ENCODE measurements at places on chromosomes 2 and 18.

DNA sequence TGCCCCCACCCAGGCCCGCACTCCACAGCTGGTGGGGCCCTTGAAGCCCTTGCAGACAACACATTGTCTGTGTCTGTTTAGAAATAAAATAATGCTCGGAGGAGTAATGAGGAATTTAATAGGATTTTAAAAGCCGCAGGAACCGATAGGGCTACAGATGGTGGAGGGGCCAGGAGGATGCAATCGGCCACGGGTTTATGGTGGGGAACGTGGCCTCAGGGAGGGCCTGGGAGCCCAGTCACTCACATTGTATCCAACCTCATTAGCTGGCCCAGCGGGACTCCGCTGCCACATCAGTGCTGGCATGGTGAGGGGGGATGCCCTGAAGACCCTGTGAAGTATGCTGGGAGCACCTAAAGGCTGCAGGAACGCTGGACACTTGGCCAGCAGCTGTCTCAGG, 252.0 kb downstream of the CELF4 start:
- no peak for DNase-seq

DNA sequence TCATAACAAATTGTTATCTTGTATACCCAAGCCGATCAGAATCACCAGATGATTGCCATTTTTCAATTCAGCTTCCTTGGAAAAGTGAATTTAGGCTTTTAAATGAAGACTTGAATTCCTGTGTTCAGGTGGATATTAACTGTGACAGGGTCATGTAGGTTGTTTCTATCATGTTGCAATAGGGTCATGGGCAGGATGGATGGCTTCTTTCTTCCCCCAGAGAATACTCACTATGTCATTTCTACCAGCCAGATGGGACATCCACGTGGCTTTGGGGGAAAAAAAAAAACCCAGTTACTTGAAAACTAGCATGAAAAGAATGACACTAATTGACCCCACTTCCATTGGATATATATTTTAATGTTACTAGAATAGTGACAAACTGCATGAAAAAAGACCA, 14.6 kb upstream of the DSG2 start:
- DNase-seq = no peak

DNA sequence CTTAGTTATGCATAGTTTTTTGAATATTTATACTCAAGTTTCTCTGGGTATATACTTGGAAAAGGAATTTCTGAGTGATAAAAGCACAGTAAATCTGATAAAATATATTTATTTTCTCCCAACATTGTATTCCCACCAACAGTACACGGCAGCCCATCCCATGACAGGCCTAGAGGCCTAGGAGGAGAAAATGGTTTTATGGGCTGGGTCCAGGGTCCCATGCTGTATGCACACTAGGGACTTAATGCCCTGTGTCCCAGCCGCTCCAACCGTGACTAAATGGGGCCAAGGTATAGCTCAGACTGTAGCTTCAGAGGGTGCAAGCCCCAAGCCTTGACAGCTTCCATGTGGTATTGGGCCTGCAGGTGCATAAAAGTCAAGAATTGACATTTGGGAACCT, 1007.7 kb downstream of the DSC3 start:
- DNase-seq = no peak

DNA sequence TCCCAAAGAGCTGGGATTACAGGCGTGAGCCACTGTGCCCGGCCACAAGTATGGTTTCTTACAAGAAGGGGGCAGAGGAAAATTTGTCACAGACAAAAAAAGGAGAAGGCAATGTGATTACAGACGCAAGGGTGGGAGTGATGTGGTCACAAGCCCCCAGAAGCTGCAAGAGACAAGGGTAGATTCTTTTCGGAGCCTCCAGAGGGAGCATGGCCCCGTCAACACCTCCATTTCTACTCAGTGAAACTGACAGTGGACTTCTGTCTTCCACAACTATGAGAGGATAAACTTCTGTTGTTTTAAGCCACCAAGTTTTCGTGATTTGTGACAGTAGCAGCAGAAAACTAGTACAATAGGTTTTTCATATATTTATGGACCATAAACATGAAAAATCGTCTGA, 2.1 kb upstream of the TCF7L1 start:
- no peak for DNase-seq

GRCh38 chr2:126900646-126901319, 2.1 kb downstream of the TEX51 start:
- peak; percentile 1 for DNase-seq

DNA sequence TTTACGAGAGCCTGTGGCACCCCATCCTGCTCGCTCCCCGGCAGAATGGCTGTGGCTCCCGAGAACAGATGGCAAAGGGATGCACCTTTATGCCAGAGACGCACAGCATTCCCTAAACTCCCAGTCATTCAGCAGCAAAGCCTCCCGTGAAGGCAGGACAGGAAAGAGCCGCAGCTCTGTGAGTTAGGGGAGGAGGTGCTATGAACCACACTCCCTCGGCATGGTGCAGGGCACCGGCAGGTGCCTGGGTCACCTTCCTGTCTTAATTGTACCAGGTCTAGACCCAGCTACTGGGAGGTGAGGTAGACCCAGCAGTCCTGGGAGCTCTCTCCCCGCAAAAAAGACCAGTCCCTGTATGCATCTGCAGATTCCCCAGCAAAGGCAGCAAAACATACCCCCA, 149.8 kb downstream of the TWIST2 start:
- DNase-seq = no peak

GRCh38 chr2:234869164-234869563, 82.7 kb upstream of the SH3BP4 start:
- no peak for DNase-seq

- DNase-seq = no peak
These were observed 47.6 kb downstream of the CCDC85A start for GRCh38 chr2:56231361-56231760.

GRCh38 chr2:227870710-227871374, 589 bp upstream of the DAW1 start:
- DNase-seq = no peak

All from progenitor cell of endocrine pancreas (in vitro differentiated cells).